ENCODE measurements at places on chromosomes 1 and 21.

DNA sequence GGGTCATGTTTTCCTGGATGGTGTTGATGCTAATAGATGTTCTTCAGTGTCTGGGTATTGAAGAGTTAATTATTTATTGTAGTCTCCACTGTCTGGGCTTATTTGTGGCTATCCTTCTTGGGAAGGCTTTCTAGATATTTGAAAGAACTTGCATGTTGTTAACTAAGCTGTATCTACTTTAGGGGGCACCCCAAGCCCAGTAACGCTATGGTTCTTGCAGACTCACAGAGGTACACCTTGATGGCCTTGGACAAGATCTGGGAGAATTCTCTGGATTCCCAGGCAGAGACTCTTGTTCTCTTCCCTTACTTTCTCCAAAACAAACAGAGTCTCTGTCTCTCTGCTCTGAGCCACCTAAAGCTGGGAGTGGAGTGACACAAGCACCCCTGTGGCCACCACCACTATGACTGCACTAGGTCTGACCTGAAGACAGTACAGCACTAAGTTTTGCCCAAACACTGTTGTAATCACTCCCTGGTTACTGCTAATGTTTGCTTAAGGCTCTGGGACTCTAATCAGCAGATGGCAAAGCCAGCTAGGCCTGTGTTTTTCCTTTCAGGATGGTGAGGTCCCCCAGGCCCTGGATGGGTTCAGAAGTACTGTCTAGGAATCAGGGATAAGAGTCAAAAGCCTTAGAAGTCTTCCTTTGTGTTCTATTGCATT lies 76.5 kb upstream of the C1orf21 start:
- no peak for DNase-seq

DNA sequence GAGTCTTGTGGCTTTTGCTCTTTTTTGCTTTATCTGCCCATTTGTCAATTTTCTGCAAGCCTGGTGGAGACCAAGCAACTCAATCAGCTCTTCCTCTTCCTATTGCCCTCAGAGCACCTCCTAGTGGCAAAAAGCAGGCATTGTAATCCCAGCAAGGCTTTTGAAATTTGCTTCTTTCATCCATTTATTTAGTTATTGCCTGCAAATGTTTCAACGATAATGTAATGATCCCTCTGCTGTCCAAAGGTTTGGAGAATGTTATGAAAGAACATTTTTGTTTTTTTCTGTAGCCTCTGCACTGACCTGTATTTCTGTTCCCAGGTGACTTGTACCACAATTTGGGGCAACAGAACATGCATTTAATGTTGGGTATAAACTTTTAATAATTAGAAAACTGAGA lies 127.8 kb downstream of the GABPA start:
- DNase-seq, result no peak

DNA sequence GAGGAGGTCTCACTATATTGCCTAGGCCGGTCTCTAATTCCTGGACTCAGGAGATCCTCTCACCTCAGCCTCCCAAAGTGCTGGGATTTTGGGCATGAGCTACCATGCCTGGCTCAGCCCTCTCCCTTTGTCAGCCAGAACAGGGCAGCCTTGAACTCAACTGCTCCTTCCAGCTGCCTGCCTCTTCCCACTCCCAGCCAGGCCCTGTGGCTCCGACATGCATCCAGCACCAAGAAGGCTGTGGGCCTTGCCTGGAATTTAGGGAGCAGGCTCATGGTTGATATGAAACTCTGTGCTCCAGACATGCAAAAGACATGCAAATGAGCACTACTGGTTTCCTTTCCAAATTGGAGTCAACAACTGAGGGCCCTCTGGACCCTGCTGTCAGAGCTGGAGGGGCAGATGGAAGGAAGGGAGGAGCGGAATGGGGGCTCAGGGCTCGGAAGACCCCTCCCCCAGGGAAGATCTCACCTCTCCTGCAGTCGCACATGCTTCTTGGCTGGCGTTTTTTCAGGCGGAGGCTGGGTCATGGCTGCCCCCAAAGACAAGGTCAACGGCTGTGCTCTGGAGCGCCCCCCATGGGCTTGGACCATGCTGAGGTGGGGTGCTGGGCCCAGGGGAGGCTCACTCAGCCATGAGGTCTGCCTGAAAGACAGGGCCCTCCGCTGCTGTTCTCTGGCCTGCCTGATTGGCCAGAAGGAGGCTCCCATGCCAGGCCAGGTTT lies 1.4 kb downstream of the PTPN7 start:
- no peak for DNase-seq

GRCh38 chr1:143660354-143660941 lies 311.3 kb downstream of the FAM72C start:
- DNase-seq, result no peak

DNA sequence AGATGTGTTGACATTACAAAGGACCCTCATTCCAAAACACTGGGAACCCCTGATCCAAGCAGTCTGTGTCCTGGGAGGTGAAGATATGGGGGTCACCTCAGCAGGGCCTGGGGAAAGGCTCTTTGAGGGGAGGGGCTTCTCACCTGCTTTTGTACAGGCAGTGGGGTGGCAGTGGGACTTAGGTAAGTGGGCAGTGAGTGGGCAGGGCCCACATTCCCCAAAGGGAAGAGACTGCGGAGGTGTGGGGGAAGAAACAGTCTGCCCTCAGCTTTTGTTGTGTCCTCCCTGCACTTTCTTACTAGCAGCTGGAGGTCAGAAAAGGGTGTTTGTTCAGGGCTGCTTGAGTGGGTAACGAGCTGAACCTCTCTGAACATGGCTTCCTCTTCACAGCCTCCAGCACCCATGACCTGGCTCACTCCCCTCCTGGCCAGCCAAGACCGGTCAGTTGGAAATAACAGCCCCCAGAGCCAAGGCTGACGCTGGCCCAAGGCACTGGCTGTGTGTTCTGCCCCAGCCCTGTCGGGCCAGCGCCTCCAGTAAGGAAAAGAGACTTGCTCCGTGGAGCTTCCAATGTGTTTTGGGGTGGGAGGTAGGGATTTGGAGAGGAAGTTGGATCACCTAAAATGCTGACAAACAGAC lies 173.5 kb downstream of the PSMG1 start:
- no peak for DNase-seq

All from stimulated activated CD4-positive, alpha-beta T cell treated with anti-CD3 and anti-CD28 coated beads, TNF-alpha, amount 100 ng/mL, for 4 hours (primary cell).